Stimulated activated CD8-positive, alpha-beta memory T cell treated with anti-CD3 and anti-CD28 coated beads, Interleukin-12 subunit alpha, Interleukin-12 subunit beta, amount 100 ng/mL, for 4 hours (primary cell): ENCODE measurements at places on chromosomes 4 and X.

DNA sequence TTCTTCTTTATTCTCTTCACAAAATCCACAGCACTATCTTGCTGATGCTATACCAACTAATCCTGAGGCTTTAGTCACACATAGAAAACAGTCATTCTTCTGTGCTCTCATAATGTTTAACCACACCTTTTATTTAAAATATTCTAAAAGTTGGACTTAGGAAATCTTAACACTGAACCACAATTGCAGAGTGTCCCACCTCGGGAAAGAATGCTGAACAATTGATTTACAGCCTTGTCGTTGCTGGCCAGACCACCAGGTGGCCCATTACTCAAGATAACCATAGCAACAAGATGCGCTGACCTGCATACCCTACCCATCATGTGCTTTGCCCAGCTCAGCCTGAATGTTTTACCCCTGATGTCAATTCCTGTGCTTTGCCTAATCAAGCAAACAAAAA lies 100.8 kb downstream of the ARSJ start:
- DNase-seq, result no peak

DNA sequence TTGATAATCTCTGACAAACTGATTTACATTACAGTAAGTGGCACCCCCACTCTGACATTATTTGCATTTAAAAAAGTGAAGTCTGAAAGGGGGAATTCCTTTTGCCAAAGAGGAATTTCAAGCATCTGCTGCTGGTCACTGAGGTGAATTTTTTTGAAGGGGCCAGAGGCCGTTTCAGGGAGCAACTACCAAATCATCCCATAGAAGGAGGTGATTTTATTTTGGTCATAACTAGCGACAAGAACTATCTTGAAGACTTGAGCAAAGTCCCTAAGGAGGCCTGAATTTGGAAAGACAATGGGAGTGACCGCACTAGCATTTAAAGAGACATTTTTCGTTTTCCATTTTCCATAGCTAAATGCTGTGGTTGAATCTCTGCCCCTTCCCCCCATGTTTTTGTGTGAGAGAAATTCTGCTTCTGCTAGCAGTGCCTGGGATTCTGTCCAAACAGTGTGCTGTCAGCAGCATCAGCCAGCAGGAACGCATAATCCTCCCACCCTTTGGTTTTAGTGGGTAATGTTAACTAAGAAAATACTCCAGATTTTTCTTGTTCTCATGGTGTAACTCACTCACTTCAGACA lies 110.1 kb upstream of the MED14 start:
- DNase-seq, result no peak

DNA sequence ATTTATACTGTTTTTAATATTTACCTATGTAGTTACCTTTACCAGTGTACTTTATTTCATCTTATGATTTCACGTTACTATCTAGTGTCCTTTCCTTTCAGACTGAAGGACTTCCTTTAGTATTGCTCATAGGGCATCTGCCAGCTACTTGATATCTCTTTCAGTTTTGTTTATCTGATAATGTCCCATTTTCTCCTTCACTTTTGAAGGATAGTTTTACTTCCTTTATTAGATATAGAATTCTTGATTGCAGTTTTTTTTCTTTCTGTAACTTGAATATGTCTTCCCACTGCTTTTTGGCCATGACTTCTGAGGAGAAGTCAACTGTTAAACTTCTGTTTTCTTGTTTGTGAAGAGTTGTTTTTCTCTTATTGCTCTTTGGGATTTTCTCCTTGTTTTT lies 69.4 kb upstream of the MAGED1 start:
- DNase-seq, result no peak

DNA sequence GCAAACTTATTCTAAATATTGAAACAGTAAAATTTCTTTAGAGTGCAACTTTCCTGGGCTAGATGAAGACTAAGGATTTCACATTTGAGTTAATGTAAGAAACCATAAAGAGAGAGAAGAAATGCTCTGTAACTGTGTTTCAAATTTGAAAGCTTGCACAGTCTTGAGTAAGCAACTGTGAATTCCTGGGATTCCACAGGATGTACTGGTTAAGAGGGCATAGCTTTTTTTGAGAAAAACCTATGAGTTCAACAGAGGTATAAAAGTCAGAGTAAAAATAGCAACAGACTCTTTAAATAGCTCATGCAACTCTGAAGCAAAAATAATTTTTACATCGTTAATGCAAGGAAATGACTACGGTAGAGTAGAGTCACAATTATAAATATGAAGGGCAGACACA lies 25.5 kb downstream of the ZNF330 start:
- no peak for DNase-seq

DNA sequence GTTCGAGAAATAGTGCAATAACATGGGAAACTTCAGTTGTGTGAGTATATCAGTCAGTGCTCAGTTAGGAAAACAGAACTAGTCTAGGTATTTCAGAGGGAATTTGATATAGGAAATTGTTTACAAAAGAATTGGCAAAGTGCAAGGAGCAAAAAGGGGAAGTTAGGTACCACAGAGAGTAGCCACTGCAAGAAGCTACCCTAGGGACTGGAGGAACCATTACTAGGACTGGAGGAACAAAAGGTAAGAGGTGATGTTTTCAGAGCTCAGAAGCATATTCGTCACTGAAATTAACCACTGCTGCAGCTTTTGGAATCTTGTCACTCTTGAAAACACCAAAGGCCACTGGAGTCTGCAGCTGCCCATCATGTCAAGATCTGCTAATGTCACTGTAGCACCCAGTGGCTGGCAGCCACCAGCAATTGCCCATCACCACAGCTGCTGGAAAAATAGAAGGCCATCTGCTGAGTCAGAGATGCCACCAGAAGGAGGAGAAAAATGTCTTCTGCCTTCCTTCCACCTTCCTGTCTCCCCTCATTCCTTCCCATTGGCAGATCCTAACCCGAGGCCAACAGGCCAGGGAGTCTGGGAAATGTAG lies 160.6 kb upstream of the RPS6KA3 start:
- no peak for DNase-seq

GRCh38 chrX:70132224-70132623 lies 1.0 kb upstream of the IGBP1 start:
- DNase-seq, result no peak

DNA sequence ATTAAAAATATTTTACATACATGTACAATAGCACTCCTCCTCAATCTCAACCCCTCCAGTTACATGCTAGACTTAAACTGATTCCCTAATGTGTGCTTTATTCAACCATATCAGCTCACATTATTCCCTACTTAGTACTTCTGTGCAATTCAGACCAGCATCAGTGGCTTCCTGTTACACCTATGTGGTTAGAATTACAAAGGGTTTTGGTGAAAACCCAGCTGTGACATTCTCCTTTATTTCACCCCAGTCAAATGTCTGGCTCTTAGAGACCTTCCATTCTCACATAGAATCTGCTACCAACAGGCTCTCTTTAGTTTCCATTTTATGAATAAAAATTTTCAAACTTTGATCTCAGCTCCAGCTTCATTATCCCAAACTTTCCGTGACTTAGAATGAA lies 85.2 kb upstream of the SLC7A11 start:
- no peak for DNase-seq

DNA sequence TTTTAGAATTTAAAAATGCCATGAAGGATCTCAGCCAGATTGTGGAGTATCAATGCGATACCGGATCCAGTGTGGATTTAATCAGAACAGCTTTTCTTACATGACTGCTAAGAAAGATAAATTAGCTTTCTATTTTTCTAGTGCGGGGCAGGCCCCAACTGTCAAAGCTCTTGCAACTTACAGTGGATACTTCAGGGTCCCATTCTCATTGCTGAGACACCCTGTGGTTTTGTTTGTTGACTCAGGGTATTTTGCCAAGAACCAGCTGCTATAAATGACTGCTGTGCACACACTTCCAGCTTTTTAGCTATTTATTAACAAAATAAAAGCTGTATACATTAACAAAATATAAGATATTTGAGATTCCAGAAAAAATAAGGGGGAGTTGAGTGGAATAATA lies 166.4 kb downstream of the DCLK2 start:
- no peak for DNase-seq

- DNase-seq, result no peak
Observed at GRCh38 chr4:31787701-31788100, 1067.5 kb downstream of the PCDH7 start.

DNA sequence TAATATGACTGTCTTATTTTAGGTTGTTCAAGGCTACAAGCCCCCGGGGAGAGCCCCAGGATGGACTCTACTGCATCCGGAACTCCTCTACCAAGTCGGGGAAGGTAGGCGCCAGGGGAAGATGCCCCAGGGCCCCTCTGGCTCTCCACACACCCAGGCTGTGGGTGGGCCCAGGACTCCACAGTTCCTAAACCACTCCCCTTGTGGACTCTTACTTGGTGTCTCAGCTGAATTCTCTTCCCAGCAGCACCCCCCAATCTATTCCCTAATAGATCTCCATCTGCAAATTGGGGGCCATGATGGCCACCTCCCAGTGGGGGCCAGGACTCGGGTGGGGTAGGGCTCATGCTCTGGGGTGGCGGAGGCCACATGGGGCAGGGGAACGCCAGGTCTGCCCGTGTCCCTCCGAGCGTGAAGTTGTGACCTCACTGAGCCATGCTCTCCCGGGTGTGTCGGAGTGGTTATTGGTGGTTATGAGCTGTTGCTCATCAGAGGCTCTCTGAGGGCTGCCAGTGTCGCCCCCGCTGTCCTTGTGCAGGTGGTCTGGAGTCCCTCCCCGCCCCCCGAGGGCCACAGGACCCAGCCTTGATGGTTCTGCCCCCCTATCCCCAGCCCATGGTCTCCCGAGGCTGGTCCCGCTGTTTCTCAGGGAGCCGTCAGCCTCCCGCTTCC lies 11.2 kb upstream of the ADD1 start:
- DNase-seq, result no peak

DNA sequence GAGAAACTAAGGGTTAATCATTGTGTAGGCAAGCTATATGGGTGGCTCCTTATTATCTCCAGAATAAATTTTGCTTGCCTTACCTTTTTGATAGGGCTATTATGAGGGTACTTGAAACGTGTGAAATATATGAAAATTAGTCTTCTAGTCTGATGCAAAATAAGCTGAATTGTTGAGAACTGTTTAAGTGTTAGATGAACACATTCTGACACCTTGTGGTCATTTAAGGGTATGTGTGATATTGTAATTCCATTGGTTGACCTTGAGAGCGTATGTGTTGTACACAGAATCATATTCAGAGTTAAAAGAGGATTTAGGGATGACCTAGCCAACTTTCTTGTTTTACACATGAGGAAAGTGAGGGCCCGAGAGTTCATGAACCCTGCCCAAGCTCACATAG lies 44.6 kb upstream of the LINC00632 start:
- DNase-seq, result no peak

DNA sequence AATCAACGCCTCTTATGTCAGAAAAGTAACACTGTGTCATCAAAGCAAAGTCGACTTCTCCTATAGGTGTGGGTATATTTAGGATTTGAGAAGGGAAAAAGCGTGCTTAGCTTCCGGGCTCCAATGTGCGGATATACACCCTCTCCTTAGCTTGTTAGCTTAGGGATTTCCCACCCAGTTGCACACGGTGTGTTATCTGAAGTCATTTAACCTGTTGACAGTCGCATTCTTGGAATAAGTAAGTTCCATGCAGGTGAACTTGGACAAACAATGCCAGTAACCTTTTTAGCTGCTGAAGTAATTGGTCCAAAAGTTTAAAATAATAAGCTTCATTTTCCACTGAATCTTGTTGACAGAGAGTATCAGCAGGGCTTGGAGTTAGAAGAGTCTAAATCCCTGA lies 113.7 kb downstream of the SHROOM3 start:
- DNase-seq, result no peak

DNA sequence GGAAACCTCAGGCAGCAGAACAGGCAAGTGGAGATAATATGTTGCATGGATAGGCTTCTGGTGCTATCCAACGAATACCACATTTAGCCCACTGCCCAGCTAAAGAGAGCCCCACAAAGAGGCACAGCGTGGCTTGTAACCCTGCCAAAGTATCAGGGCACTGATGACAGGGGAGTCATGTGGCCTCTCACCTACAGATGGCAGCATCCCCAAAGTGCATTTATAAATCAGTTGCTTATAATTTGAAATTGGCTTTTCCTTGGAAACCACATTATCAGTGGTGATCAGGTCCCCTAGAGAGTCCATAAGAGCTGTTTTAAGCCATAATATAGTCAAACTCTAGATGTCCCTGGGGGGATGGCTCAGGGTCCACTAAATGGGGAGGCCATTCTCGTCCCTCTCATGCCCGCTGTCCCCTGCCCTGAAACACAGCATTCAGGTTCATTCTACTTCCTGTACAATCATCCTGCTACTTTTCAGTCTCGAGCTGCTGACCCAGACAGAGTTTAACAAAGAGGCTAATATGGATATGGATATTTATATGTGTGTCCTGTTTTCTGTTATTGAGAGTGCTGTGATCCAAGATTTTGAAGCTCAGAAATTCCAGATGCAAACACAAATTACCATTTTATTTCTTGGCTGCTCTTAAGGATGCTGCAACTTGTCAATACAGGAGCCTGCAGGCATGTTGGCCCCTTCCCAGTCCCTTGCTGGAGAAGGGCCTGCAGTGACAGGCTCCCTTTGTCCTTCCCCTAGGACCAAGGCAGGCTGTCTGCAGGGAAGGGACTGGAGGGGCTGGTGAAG lies 28.5 kb downstream of the SRPX start:
- DNase-seq, result no peak

DNA sequence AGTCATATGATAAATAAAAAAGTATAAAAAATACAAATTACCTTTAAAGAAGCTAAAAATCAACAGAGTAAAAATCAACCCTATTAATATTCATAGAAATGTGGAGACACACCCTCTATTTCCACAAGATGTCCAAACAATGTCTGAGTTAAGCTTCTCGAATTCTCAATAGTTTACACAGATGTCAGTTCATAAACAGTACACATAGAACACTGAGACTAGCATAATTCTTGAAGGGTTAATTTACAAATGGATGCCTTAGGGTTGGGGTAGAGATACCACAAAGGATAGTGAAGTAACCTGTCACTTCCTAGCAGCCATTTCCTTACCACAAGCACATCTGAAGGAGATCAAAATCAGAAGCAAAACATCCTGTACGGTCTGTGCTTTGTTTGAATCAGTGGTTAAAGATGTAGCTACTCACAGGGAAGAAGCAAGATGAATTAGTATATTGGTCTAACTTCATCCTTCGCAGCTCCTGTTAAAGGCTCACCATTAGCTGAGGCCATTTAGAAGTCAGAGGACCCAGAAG lies 2393.9 kb downstream of the ARAP2 start:
- DNase-seq, result no peak

DNA sequence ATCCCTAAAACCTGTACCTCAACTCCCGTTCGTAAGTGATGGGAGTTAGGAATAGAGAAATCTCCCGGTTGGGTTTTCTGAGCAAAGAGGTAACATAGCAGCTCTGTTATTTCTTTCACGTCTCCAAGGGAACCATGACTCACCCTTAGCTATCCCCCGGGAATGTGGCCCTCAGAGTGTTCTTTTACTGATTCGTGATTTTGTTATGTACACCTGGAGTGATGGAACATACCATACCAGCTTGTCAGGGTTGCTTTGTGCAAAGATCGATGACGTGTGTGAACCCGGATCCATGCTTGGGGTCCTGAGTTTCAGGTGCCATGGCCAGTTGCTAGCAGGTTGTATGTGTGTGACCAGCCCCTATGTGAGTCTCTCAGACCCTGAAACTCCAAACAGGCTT lies 52.6 kb downstream of the HPRT1 start:
- no peak for DNase-seq

- DNase-seq, result no peak
Observed at GRCh38 chr4:167868163-167868562, 224.2 kb upstream of the ANXA10 start.

- no peak for DNase-seq
Observed at GRCh38 chr4:13601048-13601447, 26.5 kb downstream of the BOD1L1 start.

- DNase-seq, result no peak
Observed at GRCh38 chrX:119150163-119151050, 22.8 kb upstream of the KIAA1210 start.
